Substantia nigra (tissue), 51 donors: ENCODE measurements at places on chromosomes 4 and X.

GRCh38 chr4:4847011-4847410 is 12.5 kb upstream of the MSX1 start:
- DNase-seq, result no peak

GRCh38 chr4:33592701-33593100 is 2651.6 kb downstream of the ARAP2 start:
- DNase-seq, result no peak

DNA sequence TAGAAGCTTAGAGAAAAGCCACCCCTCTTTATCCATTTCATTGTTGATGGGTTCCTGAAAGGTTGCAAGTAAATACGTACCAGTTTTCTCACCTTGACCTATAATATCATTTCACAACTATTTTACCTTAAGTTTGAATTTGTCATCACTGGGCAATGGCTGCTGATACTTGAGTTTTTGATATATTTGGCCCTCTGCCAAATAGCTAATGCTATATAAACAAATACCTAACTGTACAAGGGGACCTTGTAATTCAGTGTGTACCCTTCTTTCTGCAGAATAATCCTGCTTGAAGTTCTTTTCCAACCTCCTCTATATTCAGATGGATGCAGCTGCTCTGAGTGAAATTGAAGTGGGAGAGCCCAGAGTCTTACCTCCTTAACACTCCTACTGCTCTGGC is 19.0 kb upstream of the GLUD2 start:
- no peak for DNase-seq

- DNase-seq, result no peak
Observed at GRCh38 chrX:23742174-23742696, 841 bp downstream of the ACOT9 start.

- peak; percentile 61 for DNase-seq
Observed at GRCh38 chr4:17636696-17637622, 22.5 kb downstream of the MED28 start.

DNA sequence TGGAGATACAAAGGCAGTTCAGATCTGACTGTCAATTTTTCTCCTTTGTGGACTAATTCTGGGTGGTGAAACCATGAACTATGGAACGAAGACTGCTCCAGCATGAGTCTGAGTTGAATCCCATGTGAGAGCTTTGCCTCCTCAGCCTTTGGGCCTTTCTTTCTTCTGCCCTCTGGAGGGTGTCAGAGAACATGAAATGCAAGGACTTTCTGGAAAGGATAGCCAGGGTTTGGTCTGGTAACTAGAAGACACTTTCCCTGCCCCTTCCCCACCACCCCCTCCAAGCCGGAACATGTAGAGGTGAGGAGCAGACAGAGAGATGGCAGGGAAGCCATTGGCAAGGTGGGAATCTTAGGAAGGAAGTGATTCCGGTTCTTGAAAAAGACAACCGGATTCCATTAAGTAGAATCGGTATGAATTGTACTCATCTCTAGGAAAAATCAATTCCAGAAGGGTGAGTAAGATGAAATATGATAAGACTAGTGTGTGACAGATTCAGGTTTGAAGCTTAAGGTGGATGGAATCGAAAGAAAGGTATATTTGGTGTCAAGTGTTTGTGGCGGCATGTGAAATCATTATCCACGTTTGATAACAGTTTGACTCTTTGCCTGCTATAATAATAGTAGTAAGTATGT is 19.0 kb downstream of the FHL1 start:
- no peak for DNase-seq

GRCh38 chr4:1350169-1350520 is 3.1 kb downstream of the UVSSA start:
- no peak for DNase-seq

DNA sequence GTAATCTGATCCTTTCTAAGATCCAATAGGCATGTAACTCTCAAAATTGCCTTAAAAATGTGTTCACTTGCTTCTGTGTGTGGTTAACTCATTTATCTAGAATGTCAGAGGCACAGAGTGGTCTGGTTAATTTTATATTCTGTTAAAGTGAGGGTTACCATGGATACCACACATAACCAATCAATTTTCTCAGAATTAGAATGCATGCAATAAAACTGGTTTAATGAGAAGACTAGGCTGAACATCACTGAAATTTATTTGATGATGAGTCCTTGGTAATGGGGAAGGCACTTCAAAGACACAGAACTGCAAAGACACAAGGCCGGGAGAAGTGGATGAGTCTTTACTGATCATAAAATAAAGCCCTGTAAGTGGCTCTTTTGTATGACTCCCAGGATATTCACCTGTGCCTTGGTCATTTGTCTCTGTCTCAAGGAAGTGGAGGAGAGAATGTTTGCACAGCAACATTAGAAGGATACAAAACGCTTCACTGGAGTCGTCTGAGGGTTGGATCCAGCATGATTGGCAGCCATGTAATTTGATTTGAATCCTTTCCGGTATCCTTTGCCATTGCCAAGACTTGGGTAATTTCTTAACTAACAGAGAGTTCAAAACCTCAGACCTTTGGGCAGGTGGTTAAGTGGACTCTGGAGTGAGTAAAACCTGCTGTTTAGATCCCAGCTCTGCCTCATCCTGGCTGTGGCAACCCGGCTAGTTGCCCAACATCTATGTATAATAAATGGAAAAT is 94.0 kb upstream of the RBPJ start:
- no peak for DNase-seq

DNA sequence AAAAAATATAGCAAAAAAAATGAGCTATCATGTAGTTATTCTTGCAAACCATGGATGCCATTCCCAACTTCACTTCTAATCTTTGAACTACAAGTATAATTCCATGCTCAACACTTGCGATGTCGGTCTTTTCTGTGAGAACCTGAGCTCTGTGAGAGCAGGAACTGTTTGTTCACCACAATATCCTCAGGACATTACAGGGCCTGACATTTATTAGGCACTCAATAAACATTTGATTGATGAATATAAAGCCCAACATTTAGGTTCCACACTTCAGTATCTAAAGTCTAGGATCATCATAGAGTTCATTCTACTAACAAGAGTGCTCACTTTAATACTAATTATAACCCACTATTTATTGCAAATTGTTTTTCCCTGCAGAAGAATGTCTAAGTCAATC is 211.6 kb upstream of the FAM241A start:
- DNase-seq, result no peak

DNA sequence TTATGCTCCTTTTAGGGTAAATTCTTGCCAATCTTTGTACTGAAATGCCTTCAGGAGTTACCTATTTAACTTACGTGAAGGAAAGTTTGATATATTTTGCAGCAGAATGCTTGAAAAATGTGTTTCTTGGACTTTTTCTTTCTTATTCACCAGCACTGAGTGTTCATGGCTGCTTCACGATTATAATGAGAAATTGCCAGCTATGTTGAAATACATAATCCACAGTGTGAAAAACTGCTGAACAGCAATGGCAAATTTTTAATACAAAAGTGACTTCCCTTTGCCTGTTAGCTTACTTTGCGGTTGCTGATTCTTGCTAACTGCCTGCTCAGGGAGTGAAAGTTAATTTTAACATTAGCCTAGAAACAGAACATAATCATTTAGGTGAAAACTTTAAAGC is 153.8 kb upstream of the SLC4A4 start:
- DNase-seq, result no peak

DNA sequence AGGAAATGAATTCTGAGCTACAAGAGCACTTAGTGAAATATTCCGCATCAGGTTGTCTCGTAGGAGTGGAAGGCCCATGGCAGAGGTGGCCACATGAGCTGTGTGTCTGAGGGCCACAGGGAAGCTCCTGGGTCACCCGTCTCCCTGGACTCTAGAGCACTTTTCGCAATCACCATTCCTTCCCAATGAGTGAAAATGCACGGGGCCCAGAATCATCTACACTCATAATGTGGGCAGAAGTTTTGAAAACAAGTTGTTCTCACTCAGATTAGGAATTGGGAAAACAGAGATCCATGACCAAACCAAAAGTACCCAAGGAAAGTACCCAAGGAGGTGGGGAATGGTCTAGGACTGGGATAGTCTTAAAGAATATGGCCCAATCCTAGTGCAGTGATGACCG is 94.4 kb downstream of the SCD5 start:
- DNase-seq, result no peak

- DNase-seq, result no peak
Observed at GRCh38 chrX:21394792-21395191, 20.6 kb downstream of the CNKSR2 start.

- no peak for DNase-seq
Observed at GRCh38 chr4:78634011-78634664, 82.6 kb downstream of the ANXA3 start.

DNA sequence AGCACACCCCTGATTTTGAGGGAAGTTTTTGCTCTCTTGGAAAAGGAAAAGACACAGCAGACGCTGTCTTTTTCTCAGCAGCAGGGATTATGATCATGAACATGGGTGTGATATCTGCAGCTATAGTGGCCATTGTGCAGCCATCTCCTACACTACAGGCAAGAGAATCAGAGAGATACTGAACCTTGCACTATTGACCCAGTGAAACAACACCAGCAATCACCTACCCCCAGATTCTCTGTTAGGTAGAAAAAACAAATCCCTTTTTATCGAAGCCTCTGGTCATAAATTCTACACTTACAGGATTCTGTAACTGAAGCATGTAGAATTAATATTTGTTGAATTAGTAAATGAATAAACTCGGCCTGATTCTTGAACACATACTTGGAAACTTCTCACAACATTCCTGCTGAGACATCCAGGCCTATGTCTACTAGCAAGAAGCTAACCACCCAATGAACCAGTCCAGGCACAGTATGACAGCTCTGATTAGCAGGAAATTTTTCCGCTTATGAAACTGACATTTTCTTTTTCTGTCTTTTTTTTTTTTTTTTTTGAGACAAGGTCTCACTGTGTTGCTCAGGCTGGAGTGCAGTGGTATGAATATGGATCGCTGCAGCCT is 5.0 kb upstream of the AFAP1 start:
- no peak for DNase-seq

- DNase-seq, result peak; percentile 17
Observed at GRCh38 chrX:10615931-10616774, 4.2 kb downstream of the MID1 start.

DNA sequence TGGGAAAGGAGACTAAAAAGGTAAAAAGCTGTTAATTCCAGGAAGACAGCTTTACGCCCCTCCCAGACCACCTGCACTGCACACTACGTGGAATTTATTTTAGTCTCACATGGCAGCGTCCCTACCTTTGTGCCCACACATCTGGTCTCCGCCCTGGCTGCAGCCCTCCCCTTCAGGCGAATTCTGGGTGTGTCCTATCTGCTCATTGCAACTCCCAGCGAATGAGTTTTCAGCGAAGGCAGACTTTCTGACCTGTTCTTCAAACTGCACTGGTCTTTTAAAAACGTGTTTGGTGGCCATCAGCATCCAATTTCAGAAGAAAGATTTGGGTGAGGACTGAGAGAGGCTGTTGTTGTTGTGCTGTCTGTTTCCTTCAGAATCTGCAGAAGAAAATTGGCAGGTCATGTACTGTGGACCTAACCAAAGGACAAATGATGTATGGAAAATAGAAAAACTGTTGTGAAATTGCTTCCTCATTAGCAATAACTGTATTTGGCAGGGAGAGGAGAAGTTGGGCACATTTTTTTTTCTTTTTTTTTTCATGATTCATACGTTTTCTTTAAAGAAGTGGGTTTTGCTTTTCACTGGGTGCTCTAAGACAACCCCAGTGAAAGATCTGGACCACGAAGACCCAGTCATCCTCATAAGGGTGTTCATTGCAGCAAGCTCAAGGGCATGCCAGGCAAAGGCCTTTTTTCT is 4.2 kb downstream of the TLR8 start:
- DNase-seq, result no peak

DNA sequence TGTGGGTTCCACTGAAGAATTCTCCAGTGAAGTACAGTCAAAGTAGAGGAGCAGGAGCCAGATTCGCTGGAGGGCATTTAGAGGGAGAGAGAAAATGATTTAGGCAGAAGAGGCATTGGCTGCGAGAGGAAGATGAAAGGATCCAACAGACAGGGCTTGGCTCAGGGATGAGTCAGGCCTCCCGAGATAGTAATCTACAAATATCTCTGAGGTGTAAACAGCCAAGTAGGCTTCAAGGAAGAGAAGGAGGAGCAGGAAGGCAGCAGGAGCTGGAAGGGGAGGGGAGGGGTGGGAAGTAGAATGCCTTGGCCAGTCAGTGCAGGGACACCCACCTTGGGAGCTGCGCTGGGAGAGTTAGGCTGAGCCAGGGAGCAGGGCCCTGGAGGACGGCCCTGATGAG is 55.5 kb downstream of the PJA1 start:
- no peak for DNase-seq

- no peak for DNase-seq
Observed at GRCh38 chrX:131402124-131402811, 113.2 kb upstream of the IGSF1 start.

GRCh38 chr4:23614284-23614892 is 275.5 kb downstream of the PPARGC1A start:
- no peak for DNase-seq

- no peak for DNase-seq
Observed at GRCh38 chrX:111167334-111167733, 71.3 kb downstream of the PAK3 start.

- no peak for DNase-seq
Observed at GRCh38 chr4:37985730-37986275, 25.6 kb downstream of the PTTG2 start.

DNA sequence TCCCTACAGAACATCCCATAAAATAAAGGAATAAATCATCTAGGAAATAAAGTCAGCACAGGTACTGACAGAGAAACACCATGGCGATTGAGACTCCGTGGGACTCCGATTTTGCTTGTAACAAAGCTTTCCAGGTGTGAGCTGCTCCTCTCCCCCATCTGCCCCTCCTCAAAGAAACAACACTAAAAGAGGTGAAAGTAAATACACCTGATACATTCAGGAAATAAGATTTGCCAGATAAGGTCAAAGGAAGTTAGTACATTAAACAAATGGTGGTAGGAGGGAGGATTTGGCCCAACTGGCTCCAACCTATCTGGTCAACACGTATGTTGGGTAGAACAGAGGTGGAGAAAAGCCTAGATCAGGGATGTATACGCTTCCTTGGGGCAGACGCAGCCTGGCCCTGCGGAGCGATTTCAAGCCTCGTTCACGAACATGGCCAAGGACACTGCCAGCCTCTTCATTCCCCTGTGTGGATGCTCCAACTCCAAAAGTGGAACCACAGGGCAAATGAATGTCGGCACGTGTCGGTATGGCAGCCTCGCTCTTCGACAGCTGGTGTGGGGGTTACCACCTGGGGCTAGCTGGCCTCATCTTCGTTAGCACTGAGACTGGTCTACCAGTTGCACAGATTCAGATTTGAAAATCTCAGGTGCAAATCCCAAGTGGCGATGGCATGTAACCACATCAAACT is 162.5 kb downstream of the AFAP1 start:
- no peak for DNase-seq

GRCh38 chrX:118755633-118756032 is 28.2 kb downstream of the IL13RA1 start:
- no peak for DNase-seq

DNA sequence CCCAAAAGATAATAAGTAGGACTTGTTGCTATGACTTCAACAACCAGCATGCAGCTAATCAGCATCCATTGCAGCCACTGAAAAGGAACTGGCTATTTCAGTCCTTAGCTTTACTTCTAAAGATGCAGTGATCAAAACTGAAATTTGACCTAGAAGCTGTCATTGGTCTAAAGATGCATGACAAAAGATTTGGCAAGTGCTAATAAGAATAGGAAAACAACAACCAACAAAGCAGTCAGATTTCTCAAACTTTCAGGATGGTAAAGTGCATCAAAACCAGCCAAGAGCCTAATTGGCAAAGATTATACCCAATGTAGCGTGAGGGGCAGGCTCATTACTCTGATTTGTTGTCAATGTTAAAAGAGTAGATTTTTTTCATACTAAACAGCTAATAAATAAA is 77.1 kb upstream of the WDR17 start:
- DNase-seq, result no peak

GRCh38 chrX:119015407-119016237 is 41.2 kb downstream of the LONRF3 start:
- no peak for DNase-seq

GRCh38 chrX:100817340-100817739 is 2.9 kb upstream of the CSTF2 start:
- DNase-seq, result no peak
